ENCODE measurements at places on chromosomes 3 and 15.

GRCh38 chr3:61589856-61590255 is 28.5 kb downstream of the PTPRG start:
- DNase-seq = no peak

DNA sequence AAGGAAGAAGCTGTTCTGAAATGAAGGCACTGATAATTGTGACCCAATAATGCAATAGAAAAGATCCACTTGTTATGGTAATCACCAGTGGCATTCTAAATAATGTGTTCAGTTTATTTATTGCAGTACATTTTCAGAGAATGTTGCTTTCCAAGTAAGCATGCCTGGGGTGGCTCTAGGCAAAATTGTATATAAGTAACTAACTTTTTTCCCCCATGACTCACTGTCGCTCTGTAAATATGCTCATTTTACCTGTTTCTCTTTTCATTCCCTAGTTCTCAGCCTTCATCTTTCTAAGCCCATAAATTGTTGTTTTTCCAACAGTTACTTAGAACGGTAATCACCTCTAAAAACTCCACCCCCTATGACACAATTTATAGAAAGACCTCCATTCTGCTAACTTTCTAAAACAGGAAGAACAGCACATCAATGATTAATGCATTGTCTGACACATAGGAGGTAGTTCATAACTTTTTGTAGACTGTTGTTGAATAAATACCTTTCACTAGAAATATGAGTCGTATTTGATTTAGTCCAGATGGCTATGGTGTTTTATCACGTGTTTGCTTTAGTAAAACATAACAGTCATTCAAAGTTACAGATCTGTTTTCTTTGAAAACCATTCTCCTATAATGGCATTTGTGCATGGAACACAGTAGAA is 143.1 kb downstream of the LSAMP start:
- DNase-seq = no peak

DNA sequence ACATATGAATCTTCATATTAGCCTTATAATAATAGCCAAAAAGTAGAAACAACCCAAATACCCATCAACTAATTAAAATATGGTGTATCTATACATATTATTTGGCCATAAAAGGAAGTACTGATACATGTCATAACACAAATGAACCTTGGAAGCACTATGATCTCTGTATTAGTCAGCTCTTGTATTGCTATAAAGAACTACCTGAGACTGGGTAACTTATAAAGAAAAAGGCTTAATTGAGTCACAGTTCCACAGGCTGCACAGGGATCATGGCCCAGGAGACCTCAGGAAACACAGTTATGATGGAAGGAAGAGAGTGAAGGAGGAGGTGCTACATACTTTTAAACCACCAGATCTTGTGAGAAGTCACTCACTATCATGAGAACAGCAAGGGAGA is 16.0 kb upstream of the CCR2 start:
- no peak for DNase-seq

DNA sequence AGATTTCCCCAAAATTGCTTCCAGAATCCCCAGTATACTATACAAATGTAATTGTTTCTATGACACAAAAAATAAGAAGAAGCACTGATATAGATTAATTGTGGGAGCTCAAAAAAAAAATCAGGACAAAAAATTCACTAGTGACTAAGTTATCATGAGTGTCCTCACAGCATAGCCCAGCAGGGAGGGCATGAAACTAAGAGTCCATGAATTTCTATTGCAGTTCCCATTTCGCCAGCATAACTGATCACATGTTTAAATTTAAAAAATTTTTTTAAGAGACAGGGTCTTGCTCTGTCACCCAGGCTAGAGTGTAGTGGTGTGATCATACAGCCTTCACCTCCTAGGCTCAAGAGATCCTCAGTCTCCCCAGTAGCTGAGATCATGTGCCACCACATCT is 10.6 kb downstream of the NCEH1 start:
- DNase-seq = no peak

DNA sequence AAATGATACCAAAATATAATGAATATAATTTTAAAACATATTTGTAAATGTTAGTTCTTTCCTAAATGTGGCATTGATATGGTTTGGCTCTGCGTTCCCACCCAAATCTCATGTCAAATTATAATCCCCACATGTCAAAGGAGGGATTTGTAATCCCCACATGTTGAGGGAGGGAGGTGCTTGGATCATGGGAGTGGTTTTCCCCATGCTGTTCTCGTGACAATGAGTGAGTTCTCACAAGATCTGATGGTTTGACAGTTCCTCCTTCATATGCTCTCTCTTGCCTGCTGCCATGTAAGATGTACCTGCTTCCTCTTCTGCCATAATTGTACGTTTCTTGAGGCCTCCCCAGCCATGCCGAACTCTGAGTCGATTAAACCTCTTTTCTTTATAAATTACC is 12.0 kb downstream of the CGGBP1 start:
- no peak for DNase-seq

- DNase-seq = no peak
These were observed 98.4 kb downstream of the IQSEC1 start for GRCh38 chr3:12974819-12975218.

- DNase-seq = peak; percentile 15
These were observed 6.4 kb downstream of the CFAP20DC start for GRCh38 chr3:59043391-59043790.

DNA sequence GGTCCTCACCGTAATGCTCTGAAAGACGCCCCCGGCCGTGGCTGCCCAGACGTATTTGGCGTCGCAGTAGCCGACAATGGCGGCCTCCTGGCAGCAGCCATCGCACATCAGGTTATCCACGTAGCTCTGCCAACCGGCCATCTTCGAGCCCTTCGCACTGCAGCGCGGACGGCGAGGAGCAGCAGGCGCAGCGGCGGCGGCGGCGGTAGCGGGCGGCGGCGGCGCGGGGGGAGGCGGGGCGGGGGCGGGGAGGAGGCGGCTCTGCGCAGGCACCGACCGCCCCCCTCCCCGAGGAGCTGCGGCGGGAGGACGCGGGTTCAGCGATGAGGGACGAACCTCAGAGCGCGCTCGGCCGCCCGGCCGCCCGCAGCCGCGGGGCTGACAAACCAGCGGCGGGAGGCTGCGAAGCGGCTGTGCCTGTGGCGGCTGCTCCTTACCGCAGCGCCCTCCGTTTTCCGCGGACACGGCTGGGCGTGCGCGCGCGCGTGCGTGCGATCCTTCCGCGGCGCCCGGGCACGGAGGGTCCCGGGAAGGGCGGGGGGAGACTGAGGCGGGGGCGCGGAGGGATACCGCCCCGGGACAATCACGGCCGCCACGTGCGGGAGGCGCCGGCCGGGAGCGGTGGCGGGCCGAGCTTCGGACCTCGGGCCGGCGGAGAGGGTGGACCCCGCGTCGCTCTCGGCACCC is at the start of gene PFN2:
Gene PFN2 (minus strand): TSS at position 180 of the 687 bp plus-strand sequence. CDS start 39 bp downstream, at position 141.
- DNase-seq = no peak

GRCh38 chr3:146575636-146576035 is 29.5 kb downstream of the PLSCR5 start:
- no peak for DNase-seq
